Left lung (tissue), 14 donors: ENCODE measurements at places on chromosomes 12 and 14. TPM values are rescaled to one million over a fixed set of nuclear protein-coding genes. Genes with fewer than 3 reads are reported as not detected.
A peak's percentile ranks its signal among the peaks of the same experiment; 100 is the strongest.

The APOF gene
- not detected for polyA plus RNA-seq

- H3K4me3 ChIP-seq: no peak overlapping the region
- H3K27ac ChIP-seq: no peak overlapping the region
- H3K4me1 ChIP-seq: no peaks in the 10 kb centered on the region
- no peak for DNase-seq
- no peaks in the 10 kb centered on the region for H3K27me3 ChIP-seq
Measured at GRCh38 chr12:43444940-43445564, 107.0 kb downstream of the ADAMTS20 start.

- no peaks in the 10 kb centered on the region for H3K36me3 ChIP-seq
- H3K4me3 ChIP-seq: no peak overlapping the region
- peak; percentile 4 for DNase-seq
- H3K27ac ChIP-seq: no peak overlapping the region
- H3K27me3 ChIP-seq: no peaks in the 10 kb centered on the region
Measured at GRCh38 chr12:87317302-87317701, 711.9 kb downstream of the C12orf50 start.

DNA sequence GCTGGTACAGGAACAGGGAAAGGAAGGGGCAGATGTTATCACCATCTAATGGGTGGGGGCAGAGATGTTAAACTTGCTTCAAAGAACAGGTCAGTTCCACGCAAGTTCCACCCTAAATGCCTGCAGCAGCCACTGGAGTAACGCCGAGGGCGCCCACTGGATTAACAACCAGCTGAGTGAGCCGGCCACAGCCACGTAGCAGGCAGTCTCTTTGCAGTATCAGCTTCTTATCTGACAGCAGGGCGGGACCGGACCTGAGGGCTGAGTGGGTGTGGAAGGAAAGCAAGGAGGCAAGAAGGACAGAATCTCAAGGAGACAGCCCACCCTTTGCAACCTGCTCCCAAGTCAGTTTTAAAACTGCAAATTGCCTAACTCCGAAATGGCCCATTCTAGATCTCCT is 38.4 kb upstream of the FOXN3 start:
- H3K27ac ChIP-seq: no peak overlapping the region
- no peaks in the 10 kb centered on the region for H3K36me3 ChIP-seq
- no peaks in the 10 kb centered on the region for H3K27me3 ChIP-seq

The TNS2 gene
- polyA plus RNA-seq: 101 TPM

- no peaks in the 10 kb centered on the region for H3K27me3 ChIP-seq
- no peak for DNase-seq
- peak overlapping the region; percentile 55 for H3K27ac ChIP-seq
- H3K4me1 ChIP-seq: peaks cover 42% of the 10 kb centered on the region
- no peaks in the 10 kb centered on the region for H3K36me3 ChIP-seq
Measured at GRCh38 chr12:92105676-92106075, 40.0 kb downstream of the BTG1 start.

GRCh38 chr12:2402073-2402579 is 349.3 kb downstream of the CACNA1C start:
- no peak for DNase-seq
- no peak overlapping the region for H3K27ac ChIP-seq
- H3K4me1 ChIP-seq: no peaks in the 10 kb centered on the region

DNA sequence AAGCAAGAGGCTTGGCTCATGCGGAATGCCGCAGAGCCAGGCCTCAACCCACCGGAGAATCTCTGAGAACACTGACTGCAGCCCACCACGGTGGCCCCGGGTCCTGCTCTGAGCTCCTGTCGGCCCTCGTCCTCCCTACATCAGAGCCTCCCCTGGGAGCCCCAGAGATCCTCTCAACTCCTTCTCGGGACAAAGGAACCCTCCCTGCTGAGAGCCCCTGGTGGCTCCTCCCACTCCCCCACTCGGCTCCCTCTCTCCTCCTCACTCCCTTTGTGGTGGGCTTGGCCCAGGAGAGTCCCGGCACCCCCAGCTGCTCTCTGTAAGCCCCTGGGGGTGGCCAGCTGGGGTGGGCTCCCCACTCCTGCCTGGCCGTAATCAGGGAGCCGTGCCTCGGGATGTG is 11.1 kb upstream of the INF2 start:
- H3K27me3 ChIP-seq: no peaks in the 10 kb centered on the region
- DNase-seq: peak; percentile 65
- no peaks in the 10 kb centered on the region for H3K36me3 ChIP-seq
- H3K4me1 ChIP-seq: peaks cover 63% of the 10 kb centered on the region
- peak overlapping the region; percentile 42 for H3K4me3 ChIP-seq
- peak overlapping the region; percentile 90 for H3K27ac ChIP-seq

The GYS2 gene
- polyA plus RNA-seq: not detected

GRCh38 chr12:116759783-116760621 is 21.9 kb downstream of the RNFT2 start:
- no peak overlapping the region for H3K4me3 ChIP-seq
- no peak overlapping the region for H3K27ac ChIP-seq
- DNase-seq: no peak
- H3K36me3 ChIP-seq: no peaks in the 10 kb centered on the region

The MANSC1 gene
- polyA plus RNA-seq: 25.0 TPM

DNA sequence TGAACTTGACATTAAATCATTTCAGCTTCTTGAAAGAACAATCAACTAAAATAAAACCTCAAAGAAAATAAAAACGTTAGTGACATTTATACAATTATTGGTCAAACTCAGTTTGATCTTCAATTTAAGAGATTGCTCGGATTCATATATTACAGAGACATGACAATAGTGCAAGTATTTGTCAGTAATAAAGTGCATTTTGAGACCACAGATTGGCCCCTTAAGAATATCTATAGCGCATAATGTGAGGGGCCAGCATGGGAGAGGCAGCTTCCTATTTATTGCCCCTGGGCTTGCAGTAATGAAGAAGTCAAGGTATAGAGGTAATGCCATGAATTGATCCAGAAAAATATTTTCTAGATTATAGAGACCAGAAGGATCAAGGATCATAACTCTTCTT is 552.3 kb downstream of the VRK1 start:
- no peaks in the 10 kb centered on the region for H3K27me3 ChIP-seq
- no peak overlapping the region for H3K4me3 ChIP-seq
- no peak overlapping the region for H3K27ac ChIP-seq
- DNase-seq: no peak
- H3K4me1 ChIP-seq: no peaks in the 10 kb centered on the region

GRCh38 chr14:74077401-74077800 is 6.9 kb downstream of the ALDH6A1 start:
- H3K4me3 ChIP-seq: no peak overlapping the region
- H3K27ac ChIP-seq: no peak overlapping the region
- no peak for DNase-seq
- no peaks in the 10 kb centered on the region for H3K27me3 ChIP-seq
- peaks cover 10% of the 10 kb centered on the region for H3K4me1 ChIP-seq

The OR4K1 gene
- polyA plus RNA-seq: not detected

DNA sequence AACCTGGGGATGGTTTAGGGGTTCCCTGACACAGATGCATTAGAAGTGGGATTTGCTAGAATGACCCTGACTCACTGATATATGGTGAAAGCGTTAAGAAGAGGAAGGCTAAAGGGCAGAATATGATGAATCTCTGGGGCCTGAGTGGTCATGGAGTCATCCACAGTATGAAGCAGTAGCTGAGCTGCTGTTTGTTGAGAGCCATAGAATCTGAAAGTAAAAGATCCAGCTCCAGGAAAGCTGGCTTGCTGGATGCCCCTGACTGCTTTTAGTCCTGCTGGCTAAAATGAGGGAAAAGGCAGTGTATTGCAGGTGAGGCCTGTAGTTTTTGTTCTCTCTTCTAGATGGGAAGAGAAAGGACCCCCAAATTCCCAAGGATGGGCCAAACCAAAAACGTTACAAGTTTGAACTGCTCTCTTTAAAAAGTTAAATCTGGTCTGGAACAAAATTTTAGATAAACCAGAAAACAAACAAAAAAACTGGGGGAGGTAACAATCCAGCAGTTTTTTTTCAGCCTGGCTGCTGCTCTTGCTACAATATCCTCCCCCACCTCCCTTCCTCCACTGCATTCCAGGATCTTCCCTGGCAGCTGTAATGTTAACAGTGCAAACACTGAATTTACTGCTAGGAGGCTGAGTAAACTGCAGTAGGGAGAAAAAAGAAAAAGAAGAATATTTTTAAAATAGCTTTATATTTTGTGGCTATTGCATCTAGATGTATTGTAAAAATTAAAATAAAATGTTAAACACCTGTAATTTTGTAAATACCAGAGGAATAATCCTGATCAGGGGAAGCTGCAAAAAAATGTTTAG is 16.5 kb downstream of the SEL1L start:
- H3K27ac ChIP-seq: peak overlapping the region; percentile 93
- no peaks in the 10 kb centered on the region for H3K27me3 ChIP-seq
- H3K4me3 ChIP-seq: no peak overlapping the region
- no peaks in the 10 kb centered on the region for H3K36me3 ChIP-seq

GRCh38 chr14:58954052-58954451 is 234.4 kb upstream of the DAAM1 start:
- no peak overlapping the region for H3K27ac ChIP-seq
- H3K4me1 ChIP-seq: no peaks in the 10 kb centered on the region
- H3K36me3 ChIP-seq: no peaks in the 10 kb centered on the region
- no peaks in the 10 kb centered on the region for H3K27me3 ChIP-seq

The RIMBP2 gene
- 19.0 TPM for polyA plus RNA-seq

The ACRBP gene
- 5.4 TPM for polyA plus RNA-seq

DNA sequence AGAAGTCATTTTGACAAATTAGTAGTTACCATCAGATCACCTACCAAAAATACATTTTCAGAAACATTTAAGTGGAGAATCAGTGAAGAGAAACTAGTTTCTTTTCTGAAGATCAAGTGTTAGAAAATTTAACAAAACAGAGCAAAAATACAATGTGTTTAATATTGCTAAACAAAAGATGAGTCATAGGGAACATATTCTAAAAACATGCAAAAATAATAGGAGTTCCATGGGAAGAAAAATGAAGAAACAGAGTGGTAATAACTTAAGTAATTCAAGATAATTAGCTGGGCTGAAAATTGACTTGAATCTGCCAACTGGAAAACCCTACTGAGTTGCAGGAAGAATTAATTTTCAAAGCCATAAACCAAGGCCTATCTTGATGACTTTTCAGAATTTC is 111.5 kb upstream of the KITLG start:
- H3K27ac ChIP-seq: no peak overlapping the region
- H3K4me1 ChIP-seq: no peaks in the 10 kb centered on the region
- H3K4me3 ChIP-seq: no peak overlapping the region
- H3K27me3 ChIP-seq: no peaks in the 10 kb centered on the region
- no peaks in the 10 kb centered on the region for H3K36me3 ChIP-seq
